ENCODE measurements at places on chromosomes 1 and 21.

DNA sequence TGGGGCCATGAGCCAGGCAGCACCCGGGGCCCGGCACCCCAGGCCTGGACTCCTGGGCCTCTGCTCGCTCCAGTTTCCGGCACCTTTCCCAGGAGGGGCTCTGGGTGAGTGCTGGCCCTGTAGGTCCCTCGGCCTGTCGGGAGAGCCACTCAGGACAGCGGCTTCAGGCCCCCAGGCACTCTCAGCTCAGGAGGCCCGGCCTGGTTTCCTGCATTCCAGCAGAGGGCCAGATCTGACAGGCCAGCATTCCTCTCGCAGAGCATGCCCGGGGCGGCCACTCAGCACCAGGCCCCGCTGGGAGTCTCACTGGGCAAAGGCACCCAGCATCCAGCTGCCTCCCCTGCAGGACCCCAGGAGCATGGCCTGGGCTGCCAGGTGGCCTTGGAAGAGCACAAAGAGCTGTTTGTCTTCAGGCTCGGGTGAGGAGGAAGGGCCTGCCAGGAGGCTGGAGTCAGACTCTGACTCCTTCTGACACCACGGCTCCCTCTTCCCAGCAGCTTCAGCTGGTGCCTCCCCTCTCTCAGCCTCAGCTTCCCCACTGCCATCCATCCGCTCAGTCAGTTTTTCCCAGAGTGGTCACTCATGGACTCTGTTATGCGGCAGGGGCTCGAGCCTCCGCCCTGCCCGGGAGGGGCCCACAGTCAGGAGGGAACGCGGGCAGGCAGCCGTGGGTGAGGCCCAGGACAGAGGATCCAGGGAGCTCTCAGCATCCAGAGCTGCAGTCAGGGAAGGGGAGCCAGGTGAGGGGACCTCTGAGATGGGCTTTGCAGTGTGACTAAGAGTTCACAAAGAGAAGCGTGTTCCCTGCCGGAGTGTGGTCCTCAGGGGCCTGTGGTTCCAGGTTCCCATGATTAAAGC is 51.7 kb downstream of the WNT9A start:
- no peak for DNase-seq

DNA sequence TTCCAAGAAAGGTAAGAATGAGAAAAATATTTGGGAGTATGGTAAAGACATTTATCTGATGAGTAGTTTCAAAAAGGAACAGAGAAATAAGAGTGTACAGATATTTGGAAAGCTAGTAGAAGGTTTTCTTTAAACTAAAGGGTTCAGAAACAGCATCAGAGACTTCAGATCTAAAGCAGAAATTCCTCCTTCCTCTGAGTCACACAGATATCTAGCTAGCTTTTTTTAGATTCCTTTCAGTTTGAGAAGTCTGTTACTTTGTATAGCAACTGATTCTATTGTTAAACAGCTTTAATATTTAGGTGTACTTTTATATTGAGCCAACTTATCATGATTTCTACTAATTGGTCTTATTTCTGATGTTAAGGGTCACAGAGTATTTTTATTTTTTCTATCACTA is 4.7 kb downstream of the AMY2B start:
- no peak for DNase-seq

DNA sequence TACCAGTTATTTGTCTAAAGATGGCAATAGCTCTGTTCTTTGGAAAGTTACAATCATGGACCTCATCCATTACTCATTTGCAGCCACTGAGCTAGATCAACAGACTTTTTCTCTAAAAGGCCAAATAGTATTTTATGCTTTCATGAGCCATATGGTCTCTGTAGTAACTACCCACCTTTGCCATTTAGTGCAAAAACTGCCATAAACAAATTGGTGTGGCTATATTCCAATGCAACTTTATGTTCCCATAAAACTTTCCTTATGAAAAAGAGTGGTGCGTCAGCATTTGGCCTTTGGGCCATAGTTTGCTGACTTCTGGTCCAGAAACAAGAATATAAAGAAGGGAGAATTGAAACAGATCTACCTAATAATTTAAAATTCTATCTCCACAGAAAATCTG is 20.1 kb upstream of the KCTD3 start:
- no peak for DNase-seq

DNA sequence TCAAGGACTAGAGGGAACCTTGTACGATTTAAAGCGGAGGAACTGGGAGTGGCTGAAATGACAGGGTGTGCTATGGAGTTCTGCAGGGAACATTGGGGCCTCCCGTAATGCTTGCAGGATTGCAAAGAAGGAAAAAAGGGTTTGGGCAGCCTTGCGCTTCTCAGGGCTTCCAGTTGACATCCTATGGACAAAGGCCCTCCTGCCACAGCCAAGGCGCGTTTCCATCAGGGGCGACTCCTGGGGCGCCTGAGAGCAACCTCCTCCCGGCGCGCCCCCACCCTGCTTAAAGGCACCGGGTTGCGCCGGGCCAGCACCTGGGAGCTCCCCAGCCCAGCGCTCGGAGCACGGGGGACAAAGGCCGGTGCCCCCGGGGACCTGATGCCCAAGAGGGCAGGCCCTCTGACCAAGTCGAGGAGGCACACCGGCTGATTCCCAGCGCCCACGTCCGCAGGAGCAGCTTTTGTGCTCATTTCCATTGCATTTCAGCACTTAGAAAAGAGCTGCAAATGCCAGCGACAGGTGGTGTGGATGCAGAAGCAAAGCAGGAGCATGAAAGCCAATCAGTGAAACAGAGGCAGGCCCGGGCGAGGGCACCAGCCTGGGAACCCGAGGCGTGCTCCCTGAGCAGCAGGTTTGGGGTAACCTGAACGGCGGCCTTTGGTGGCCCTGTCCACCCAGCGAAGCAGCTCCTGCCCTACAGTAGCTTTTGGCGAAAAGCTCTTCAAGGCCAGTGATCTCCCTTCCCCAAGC is 17.6 kb upstream of the RNF187 start:
- DNase-seq = no peak

DNA sequence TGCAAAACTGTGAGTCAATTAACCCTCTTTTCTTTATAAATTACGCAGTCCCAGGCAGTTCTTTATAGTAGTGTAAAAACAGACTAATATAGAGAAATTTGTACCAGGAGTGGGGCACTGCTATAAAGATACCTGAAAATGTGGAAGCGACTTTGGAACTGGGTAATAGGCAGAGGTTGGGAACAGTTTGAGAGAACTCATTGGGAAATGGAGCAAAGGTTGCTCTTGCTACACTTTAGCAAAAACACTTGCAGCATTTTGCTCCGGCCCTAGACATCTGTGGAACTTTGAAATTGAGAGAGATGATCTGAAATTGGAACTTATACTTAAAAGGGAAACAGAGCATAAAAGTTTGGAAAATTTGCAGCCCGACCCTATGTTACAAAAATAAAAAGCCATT is 810.9 kb downstream of the LTN1 start:
- no peak for DNase-seq

GRCh38 chr1:232627171-232627570 is 2.8 kb downstream of the SIPA1L2 start:
- no peak for DNase-seq

DNA sequence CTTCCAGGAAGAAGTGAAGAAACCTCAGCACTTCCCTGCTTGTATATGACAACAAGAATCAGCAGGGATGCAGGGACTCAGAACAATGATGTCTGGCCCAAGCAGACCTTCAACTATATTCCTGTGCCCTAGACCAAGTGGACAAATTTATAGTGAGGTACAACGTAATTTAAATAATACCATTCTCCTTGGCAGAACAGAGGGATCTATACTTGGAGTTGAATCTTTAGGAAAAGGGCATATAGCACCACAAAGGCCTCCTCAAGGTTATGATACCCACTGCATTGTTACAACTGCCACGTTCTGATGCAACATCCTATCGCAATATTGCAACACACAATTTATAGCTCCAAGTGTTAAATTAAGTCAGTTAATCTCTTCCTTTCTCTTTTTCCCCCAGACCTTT is 29.1 kb upstream of the GFI1 start:
- no peak for DNase-seq

GRCh38 chr21:42174173-42174572 is 44.8 kb upstream of the ABCG1 start:
- DNase-seq = peak; percentile 36

GRCh38 chr1:83103341-83103740 is 895.6 kb downstream of the TTLL7 start:
- DNase-seq = no peak

DNA sequence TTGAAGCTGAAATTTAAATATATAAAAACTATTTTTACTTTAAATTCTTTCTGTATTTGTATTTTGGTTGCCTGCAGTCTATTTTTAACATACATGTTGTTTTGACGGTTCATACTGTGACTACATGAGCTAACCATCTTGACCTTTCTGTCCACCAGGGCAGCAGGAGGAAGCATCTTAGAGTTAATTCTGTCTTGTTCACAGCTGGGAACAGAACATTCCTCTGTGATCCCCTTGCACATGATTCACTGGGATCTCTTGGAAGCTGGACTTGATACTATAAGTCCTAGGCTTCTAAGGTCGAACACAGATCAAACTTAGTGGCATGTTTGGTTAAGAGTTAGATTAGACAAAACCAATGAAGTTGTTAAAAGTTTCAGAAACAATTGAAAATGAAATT is 99.7 kb downstream of the NFIA start:
- DNase-seq = no peak

- DNase-seq = peak; percentile 75
Observed at GRCh38 chr1:203528063-203528462, 34.1 kb downstream of the OPTC start.

- no peak for DNase-seq
Observed at GRCh38 chr1:1957533-1957961, 38.5 kb upstream of the TMEM52 start.
